ENCODE measurements at places on chromosomes 4 and X.

DNA sequence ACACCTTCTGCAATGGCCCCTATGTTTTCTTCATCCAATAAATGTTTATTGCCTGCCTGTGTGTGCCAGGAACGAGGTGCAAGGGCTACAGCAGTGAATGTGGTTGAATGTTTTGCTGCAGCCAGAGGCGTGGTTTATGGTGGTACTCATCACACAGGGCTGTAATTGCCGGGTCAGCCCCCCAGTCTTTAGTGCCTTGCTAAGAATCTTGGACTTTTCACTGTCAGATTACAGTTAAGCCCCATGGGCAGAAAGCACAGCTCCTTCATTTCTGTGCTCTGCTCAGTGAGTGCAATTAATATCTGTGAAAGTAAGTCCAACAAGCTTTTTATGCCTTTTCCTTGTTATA is 67.8 kb downstream of the TAPT1 start:
- DNase-seq, result no peak

DNA sequence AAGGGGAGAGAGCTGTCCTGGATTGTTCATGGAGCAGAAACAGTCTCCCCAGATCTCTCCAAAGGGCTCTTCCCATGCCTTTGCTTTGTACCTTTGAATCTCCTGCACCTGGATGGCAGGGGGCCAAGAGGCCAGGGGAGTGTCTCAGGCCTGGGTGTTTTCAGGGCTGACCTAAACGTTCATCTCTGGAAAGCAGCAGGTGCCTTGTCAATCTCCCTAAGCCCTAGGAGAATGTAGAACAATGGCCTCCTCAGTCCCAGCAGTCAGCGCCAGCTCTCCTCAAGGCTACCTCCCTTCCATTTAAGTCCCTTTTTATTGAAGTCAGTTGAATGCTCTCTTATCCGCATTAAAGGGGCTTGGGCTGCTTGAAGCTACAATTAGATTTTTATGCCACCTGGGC is 31.2 kb upstream of the NSUN7 start:
- DNase-seq, result no peak

DNA sequence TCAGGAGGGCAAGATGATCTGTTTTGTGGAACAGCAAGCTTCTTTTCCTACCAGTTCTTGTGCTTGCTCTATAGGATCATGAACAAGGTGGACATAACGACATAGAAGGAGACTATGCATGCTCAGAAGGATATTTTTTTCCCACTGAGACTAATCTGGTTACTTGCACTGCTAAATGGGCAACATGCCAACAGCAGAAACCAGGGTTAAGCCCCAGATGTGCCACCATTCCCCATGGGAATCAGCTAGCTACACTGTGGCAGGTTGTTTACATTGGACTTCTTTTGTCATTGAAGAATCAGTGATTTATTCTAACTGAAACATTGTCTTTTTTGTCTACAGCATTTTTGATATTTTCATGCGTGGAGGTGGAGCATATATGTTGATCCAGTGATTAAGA is 165.6 kb downstream of the C4orf33 start:
- no peak for DNase-seq

DNA sequence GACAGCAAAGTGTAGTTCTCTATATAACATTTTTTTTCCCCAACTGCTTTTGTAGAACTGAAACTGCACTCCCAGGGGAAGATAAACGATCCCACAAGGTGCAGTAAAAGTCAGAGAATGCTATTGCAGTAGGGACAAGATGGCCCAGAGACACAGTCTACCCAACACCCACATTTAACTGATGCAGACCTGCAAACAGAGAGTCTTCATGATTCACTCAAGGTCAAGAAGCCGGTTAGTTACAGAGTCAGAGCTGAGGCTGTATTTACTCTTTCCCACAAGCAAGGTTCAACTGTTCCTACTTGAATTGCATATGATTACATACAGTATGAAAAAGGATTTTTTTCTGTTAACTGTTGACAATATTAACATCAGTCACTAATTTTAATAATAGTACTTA is 654.6 kb downstream of the IL1RAPL1 start:
- DNase-seq, result no peak

DNA sequence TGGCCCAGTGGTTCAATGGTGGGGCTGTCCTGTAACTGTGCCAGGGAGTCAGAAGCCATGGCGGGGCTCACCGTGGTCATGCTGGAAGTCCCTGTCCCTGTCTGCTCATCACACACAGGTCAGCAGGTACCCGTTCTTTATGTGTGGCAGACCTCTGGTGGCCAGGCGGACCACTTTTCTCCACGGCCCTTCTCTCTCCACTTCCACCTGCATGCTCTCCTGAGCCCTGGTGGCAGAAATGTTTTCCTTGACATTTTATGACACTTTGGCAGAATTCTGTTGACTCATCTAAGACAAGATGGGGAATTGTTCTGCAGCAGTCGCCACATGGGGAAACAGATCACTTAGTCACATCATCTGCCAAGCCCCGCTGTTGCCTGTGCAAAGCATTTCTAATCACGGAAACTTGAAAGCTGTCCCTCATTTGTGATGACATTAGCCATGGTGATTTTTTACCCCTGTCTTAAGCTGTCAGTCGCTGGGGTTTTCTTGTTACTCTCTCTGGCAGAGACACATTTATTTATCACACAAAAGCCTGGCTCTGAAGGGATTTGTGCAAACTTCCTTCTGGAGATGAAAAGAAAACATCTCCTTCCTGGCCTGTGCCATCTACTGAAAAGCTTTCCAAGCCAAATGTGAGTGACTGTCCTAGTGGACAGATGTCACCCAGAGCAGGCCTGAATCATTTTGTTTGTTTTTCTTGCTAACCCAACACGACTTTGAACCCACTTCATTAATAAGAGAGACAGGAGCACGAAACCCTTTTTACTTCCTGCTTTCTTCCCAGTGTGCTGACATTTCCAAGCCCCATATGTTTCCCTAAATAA is 38.8 kb upstream of the STIM2 start:
- peak; percentile 14 for DNase-seq

- DNase-seq, result peak; percentile 15
Measured at GRCh38 chrX:102712216-102712966, at the start of gene GPRASP2. Gene GPRASP2, plus strand, starts transcription at chrX:102712448. Its CDS starts 2,422 bp downstream, at chrX:102714870.

DNA sequence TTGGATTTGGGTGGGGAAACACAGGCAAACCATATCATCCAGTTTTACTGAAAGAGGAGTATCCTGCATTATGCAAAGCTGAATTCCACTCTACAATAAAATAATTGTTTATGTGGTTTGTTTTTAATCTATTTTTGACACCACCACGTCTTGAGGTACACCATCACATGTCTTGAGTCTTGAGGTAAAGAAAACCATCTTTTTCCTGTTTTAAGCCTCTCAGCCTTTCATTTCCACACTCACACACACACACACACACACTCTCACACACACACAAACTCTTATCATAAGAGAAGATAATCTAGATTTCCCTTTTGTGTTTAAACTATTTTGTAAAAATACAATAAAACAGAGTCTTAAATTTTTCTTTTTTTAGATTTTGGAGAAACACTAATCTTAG is 32.0 kb downstream of the SPIN3 start:
- DNase-seq, result no peak

DNA sequence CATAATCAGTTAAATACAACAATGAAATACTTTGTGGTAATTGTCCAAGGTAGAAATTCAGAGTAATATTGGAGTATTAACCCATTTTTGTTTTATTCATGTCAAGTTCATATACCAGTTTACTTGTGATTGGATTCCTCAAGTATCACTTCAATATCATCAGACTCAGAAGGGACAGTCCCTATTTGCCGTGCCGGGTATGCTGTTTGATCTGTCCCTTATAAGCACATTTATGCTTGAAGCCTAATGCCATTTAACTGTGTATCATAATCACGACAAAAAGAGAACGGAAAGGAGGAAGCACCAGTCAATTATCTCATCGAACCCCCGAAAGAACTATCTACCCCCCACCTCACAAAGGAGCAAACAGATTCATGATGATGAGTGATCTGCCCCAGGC is 171.0 kb upstream of the TBL1X start:
- DNase-seq, result no peak

DNA sequence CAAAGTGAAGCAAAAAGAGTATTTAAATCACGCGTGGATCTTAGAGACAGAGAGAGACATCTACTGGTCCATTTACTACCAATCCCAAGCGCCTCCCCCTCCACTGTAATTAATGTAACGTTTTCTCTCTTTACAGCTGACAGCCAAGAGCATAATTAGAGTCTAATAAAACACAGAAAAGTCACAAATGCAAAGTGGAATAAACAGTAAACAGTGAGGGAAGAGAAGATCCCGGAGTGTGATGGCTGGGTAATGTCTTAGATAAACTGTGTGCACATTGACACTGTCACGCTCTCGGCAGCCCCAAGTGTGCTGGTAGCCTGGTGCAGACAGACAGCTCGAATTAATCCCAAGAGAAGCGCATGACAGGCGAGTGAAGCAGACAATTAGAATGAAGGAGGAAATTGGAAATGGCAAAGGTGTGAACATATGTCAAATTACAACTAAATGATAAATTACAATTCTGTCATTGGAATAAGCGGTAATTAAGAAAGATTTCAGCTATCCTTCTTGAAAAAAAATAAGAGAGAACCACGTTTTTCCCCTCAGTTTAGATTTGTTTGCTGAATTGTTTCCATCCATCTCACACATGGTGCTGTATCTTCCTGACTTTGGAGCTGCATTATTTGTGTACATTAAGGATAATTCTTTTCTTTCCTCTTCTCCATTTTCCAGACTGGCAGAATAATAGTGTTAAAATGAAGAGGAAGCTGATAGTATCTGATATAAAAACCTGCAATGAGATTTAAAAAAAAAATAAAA is 100.1 kb downstream of the CXXC4 start:
- DNase-seq, result no peak

DNA sequence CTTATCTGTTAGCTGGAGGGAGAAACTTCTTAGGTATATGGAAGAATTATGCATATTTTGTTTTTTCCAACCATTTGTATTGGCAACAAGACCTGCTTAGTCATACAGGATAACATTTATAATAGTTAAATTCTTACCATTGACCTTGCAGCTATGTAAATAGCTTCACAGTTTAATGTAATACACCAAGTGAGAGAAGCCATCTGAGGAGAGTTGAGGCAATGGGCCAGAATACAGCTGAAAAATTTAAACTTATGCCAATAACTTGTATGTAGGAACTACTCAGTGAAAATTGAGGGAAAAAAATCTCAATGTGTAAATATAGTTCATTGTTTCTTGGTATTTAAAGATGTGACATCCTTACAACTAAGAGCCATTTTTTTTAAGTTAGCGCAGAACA is 273.5 kb downstream of the DACH2 start:
- no peak for DNase-seq
